ENCODE measurements at places on chromosomes 1 and 21. TPM values are rescaled to one million over a fixed set of nuclear protein-coding genes. Genes with fewer than 3 reads are reported as not detected.
A peak's percentile ranks its signal among the peaks of the same experiment; 100 is the strongest.

TNFRSF14 gene
- total RNA-seq = 299 TPM

SPRR2F gene
- total RNA-seq = not detected

UBE2U gene
- total RNA-seq = not detected

PATJ gene
- 15.7 TPM for total RNA-seq

REG4 gene
- total RNA-seq = not detected

DMRTA2 gene
- total RNA-seq = not detected

CTTNBP2NL gene
- 4.0 TPM for total RNA-seq

TATDN3 gene
- total RNA-seq = 15.5 TPM

VTCN1 gene
- not detected for total RNA-seq

HRNR gene
- not detected for total RNA-seq

MARK1 gene
- total RNA-seq = 0.09 TPM

FMO1 gene
- total RNA-seq = not detected

MRPL55 gene
- total RNA-seq = 42.3 TPM

GBP2 gene
- total RNA-seq = 313 TPM

NPR1 gene
- total RNA-seq = 0.19 TPM

PUM1 gene
- 109 TPM for total RNA-seq

LSM10 gene
- 59.6 TPM for total RNA-seq

L1TD1 gene
- total RNA-seq = not detected

GRCh38 chr1:222335586-222335985 lies 212.3 kb downstream of the HHIPL2 start:
- ATAC-seq = no peak

DNA sequence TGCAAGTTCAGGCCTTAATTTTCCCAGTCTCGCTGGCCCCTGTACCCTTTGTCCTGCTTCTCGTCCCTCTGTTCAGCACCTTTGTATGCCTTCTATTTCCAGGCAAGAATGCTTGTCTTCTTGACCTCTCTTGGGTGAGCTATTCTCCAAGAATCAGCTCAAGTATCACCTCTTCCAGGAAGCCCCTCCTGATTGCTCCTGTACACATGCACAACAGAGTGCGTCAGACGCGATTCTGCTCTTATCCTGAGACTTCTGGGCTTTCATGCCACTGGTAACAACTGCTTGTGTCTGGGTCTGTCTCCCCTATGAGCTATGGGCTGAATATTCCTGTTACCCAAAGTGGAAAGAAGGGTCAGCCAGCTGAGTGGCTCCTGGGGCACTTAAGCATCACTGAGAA lies 170.8 kb downstream of the GRIK3 start:
- no peak for ATAC-seq

DNA sequence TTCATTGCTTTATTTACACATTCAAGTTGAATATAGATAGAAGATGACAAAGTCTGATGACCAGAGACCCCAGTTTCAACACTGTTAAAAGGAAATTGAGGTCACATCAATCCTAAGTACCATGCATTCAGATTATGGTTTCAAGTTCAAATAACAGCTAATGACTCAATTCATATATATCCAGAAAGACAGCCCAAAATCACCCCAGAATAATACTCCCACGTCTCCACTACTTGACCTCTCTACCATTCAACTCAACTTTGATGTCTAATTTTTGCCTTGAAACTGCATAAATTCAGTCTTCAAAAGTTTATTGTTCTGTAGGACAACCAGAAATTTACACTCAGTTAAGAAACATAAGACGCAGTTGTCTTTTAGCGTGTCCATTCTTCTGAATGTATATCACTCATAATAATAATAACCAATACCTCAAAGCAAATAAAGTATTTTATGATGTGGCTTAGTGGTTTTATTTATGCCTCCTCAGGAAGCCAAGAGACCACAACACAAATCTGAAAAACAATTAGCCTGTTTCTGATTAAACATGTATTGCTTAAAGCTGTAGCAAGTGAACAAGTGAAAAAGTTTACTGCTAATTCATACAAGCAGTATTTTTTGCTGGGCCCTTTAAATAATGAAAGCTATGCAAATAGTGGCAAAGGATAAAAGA lies 569.0 kb downstream of the LTN1 start:
- ATAC-seq = no peak

- no peak for ATAC-seq
Observed at GRCh38 chr1:218101409-218101808, 183.7 kb upstream of the RRP15 start.

DNA sequence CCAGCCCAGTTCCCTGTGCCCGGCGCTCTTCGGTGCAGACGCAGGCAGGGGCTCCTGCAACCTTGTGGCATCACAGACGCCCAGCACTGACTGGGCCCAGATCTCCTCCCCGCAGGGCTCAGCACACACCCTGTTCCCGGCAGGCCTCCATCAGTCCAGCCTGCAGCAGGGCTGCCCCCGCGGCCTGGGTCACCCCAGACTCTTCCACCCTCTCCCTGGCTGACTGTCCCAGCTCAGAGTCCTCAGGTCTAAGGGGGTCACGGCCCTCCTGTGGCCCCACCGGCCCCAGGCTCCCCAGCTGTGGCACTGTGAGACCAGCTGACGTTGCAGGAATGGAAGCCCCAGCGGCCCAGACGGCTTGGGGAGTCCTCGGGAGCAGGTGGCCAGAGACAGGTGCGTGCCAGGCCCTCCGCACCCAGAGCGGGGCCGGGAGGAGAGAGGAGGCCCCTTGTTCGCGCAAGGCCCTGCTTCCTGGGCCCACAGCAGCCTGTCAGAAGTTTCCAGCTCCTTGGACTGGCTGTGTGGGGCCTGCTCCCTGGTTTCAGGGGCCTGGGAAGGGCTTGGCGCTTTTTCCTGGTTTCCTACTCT lies 4.2 kb downstream of the B3GALT6 start:
- no peak for ATAC-seq

DNA sequence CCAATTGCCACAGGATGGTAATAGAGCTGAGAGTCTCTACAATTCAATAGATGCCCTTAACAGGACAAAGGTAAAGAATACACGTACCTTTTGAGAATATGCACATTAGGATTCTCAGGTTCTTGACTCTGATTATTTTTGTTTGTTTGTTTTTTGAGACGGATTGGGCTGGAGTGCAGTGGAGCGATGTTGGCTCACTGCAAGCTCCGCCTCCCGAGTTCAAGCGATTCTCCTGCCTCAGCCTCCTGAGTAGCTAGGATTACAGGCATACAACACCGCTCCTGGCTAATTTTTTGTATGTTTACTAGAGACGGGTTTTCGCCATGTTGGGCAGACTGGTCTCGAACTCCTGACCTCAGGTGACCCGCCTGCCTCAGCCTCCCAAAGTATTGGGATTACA lies 48.4 kb downstream of the TIAM1 start:
- no peak for ATAC-seq

GRCh38 chr1:231318015-231318355 lies 19.7 kb downstream of the EXOC8 start:
- ATAC-seq = no peak

DNA sequence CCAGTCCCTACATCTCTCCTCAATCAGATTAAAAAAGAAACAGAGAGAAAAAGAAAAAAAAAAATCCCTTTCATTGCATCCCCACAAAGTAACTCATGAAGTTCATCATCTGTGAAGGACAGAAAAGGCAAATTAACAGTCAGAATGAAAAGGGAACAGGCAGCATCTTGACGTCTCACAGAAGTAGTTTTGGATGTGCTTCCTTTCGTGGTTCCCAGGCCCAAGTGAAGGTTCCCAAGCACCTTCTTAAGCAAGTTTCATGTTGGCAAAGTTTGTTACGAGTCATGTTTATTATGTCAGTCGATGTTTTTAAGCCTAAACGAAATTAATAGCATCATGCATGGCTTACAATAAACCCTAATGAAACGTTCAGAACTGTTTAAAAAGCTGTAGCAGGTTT lies 475.2 kb downstream of the SETD4 start:
- no peak for ATAC-seq

DNA sequence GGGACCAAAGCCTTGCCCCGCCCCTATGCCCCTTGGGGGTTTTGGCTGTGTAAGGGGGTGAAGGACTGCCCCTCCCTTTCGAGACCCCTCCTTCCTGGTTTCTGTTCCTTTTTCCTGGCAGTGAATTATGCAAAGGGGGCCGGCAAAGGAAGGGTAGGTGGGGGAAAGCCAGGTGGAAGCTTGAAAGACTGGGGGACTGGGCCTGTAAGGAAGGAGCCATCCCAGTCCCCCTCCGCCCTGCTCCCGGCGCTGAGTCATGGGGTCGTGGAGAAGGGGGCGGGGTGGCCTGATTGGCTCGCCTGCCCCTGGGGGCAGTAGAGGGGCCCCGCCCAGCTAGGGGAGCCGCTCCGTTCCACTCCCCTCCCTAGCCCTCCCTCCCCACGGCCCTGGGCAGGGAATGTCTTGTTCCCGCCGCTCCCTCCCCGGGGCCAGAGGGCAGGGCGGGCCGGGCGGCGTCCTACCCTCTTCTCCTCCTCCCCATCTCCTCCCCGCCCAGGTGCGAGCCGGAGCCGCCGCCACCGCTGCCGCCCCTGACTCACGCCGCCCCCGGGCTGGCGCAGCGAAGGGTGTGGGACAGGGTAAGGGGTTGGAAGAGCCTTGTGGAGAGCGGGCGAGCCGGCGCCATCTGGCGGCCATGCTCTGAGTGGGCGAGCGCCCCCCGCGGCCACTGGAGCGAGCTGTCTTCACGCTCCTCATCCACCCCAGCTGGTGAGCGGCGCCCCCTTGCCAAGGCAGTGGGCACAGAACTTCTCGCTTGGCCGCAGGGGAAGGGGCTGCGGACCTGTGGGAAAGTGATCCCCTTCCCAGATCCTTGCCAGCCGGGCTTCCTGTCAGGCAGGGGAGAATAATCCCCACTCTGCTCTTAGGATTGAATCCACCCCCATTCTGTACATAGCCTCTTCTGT lies 14.7 kb downstream of the ZBTB7B start:
- ATAC-seq = peak; percentile 89

GRCh38 chr1:178379807-178380206 lies 117.0 kb downstream of the CLEC20A start:
- ATAC-seq = no peak

GRCh38 chr1:238088560-238089290 lies 198.0 kb upstream of the ZP4 start:
- no peak for ATAC-seq

- no peak for ATAC-seq
Observed at GRCh38 chr1:153422450-153423068, 6.2 kb downstream of the S100A7A start.

- no peak for ATAC-seq
Observed at GRCh38 chr1:223815865-223816264, 29.9 kb downstream of the TP53BP2 start.

- no peak for ATAC-seq
Observed at GRCh38 chr1:201818971-201819750, 9.8 kb upstream of the IPO9 start.

DNA sequence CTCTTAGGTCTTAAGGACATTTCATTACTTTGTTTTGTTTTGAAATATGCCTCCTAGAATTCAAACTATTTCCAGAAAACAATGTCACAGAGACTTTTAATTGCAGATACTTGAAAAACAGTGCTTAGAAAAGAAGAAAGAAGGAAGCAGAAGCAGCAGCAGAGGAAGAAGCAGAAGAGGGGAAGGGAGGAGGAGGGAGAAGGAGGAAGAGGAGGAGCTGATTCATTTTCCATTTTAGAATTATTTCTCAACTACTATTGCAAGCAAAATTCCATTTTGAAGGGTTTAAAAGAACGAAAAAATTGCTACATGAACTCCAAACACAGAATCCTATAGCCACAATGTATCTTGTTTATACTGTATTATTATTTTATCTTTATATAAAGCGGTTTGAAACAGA lies 13.9 kb downstream of the RC3H1 start:
- no peak for ATAC-seq

- no peak for ATAC-seq
Observed at GRCh38 chr1:85196358-85196757, 4.5 kb downstream of the SYDE2 start.

GRCh38 chr21:43585924-43586413 lies 73.3 kb downstream of the HSF2BP start:
- no peak for ATAC-seq

GRCh38 chr1:27144920-27145661 lies 9.8 kb downstream of the SLC9A1 start:
- ATAC-seq = no peak

- no peak for ATAC-seq
Observed at GRCh38 chr1:85576266-85576641, 4.3 kb upstream of the CCN1 start.

- ATAC-seq = no peak
Observed at GRCh38 chr1:234532503-234532922, 53.5 kb upstream of the TARBP1 start.

Data from activated T-helper 17 cell treated with anti-CD3 and anti-CD28 coated beads, Interleukin-2, amount 50 U/mL, for 72 hours (primary cell).